ENCODE measurements at places on chromosomes 7 and 10.
A peak's percentile ranks its signal among the peaks of the same experiment; 100 is the strongest.

- no peak for DNase-seq
Measured at GRCh38 chr10:43027331-43027955, 49.4 kb upstream of the RET start.

DNA sequence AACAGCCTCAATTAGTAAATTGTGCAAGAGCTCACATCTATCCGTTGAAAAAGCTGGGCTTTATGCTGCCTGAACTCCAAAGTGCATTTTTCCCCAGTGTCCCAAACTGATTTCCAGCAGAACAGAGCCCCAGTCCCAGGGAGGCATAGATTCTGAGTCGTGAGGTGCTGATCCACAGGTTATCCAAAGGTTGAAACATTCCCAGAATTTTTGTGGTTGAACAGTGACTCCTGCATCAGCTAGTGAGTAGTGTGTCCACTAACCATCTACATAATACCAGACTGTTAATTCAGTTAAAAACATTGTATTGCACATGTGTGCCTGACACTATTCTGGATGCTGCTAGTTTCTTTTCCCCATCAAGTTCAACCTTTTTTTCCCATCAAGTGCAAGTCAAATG, 761.5 kb downstream of the GATA3 start:
- DNase-seq = no peak

DNA sequence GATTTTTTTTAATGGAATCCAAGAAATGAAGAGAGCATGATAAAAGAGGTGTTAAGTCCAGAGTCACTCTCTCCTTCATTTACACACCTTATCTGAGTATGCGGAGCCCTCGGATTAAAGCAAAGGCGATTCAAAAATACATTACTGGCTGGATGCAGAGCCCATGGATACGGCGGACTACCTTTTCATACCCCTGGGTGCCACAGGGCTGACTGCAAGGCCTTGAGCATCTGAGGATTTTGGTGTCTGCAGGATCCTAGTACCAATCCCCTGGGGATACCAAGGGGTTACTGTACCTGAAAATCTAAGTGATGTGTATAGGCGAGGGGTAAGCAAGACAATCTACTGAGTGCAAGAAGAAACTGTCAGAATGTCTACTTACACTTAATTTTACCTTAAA, 20.5 kb downstream of the PIP4K2A start:
- DNase-seq = no peak

DNA sequence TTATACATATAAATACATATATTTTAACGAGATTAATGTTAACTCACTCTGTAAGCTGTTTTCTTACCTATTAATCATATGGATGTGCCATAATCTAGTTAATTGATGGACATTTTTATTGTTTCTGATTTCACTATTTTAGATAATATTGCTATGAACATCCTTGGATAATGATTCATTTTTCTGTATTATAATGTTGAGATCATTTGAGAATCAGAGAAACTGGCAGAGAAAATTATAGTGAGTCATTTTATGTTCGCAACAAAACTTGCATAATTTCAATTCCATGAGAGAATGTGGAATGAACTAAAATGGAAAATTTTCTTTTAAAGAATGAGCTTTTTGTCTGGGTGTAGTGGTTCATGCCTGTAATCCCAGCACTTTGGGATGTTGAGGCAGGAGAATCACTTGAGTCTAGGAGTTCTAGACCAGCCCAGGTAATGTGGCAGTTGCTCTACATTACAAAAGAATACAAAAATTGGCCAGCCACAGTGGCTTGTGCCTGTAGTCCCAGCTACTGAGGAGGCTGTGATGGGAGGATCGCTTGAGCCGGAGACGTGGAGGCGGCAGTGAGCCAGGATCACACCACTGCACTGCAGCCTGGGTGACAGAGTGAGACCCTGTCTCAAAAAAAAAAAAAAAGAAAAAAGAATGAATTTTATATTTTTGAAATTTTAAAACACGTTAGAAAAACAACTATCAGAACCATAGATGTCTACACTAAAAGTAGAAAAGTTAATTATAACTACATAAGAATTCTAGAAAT, 40.5 kb downstream of the PAPSS2 start:
- DNase-seq = peak; percentile 67
